Hindlimb muscle (tissue), 1 donor: ENCODE measurements at places on chromosomes 13 and 19.
A peak's percentile ranks its signal among the peaks of the same experiment; 100 is the strongest.

DNA sequence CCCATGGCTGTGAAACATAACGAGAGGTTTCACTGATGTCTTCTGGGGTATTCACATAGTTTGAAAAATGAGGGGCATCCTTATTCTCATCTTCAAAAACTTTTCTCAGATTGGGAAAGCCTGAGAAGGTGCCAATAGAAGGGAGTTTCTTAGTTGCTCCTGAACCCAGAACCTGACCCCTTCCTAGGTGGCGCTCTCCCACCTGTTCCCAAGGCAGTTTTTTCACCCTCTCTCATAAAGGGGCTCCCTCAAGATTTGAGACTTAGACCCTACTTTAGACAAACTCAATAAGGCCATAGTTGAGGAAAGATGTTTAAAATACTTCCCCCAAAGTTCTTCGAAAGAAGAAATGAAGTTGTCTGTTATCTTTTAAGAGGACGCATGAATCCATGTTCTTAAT lies 142.2 kb downstream of the FGF9 start:
- DNase-seq: no peak

DNA sequence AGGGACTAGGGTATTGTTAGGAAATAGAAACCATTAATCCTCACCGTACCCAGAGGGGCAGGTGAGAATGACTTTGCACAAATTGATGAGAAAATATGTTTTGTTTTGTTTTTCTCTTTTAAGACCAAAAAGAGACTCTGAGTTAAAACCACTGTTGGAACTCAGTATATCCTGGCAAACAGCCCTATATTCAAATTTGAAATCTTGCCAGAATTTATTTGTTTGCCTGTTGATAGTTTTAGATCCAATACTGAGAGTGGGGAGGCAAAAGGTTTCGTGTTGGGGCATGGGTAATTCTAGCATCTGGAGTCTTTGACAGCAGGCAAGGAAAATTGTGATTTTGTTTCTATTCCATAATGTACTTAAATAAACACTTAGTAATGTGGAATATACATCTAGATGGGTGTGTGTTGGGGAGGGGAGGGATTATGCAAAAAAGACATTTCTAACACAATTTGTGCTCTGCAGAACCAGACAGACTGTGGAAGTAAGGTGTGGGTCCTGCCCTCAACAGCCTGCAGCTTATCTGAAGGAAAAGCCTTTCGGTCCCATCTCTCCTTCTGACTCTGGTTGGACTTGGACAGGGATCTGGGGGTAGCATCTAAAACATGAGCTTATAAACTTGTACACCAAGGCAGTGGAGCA lies 190.7 kb downstream of the OXGR1 start:
- DNase-seq: no peak

- DNase-seq: peak; percentile 7
Measured at GRCh38 chr13:42113478-42113877, 65.0 kb downstream of the DGKH start.

GRCh38 chr13:46487748-46488147 lies 65.2 kb upstream of the LRCH1 start:
- no peak for DNase-seq

- no peak for DNase-seq
Measured at GRCh38 chr13:99737481-99738245, 233.9 kb downstream of the ZIC5 start.
